ENCODE measurements at places on chromosomes 3 and 15.
A peak's percentile ranks its signal among the peaks of the same experiment; 100 is the strongest.

GRCh38 chr15:39443659-39444219 lies 137.1 kb upstream of the THBS1 start:
- ATAC-seq, result no peak

GRCh38 chr3:28912120-28912885 lies 368.6 kb upstream of the RBMS3 start:
- ATAC-seq, result no peak

DNA sequence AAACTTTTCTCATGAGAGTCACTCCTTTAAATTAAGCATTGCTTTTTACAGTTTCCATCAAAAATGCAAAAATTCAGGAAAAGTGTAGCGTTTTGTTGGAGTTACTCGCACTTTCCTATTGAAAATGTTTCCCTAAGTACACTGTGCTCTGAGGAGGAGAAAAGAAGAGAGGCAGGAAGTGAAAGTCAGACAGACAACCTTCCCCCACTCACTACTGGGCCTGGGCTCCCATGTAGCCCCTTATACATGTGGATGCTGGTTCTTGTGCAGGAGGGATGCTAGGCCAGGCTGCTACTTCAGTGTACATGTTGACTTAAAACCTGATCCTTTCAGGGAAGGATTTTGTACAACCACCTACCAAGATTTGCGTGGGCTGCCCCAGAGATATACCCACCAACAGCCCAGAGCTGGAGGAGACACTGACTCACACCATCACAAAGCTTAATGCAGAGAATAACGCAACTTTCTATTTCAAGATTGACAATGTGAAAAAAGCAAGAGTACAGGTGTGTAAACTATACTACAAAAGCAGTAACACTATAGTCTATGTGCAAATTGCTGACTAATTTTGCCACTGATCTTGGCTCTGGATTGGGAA lies 15.1 kb downstream of the KNG1 start:
- ATAC-seq, result peak; percentile 48

DNA sequence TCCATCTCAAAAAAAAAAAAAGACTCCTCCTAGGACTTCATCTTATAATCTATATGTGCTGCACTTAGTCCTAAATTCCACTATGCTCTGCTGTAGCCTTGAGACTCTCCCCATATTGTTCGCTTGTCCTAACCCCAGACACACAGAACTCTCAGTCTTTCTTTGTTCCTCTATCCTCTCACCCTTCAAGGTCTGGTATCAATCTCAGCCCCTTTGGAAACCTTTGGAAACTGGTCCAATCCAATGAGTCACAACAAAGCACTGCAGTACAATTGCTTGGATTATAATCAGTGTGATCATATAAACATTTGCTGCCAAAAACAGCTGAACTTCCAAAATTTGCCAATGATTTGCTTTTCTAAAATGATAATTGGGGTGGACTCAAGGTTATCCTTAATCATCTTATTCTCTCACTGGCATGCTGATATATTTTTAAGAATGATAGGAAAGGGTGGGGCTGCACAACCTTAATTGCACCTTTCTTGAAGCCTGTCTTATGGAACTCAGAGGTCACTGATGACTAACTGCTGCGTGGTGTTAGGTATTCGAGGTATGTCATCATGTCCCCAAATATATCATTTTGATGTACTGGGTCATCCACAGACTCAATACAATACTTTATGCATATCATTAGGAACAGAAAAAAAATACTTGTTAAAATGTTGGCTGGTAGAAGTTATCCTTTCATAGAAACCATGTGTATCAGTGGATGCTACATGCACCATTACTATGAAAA lies 756.7 kb downstream of the NR2F2 start:
- no peak for ATAC-seq

DNA sequence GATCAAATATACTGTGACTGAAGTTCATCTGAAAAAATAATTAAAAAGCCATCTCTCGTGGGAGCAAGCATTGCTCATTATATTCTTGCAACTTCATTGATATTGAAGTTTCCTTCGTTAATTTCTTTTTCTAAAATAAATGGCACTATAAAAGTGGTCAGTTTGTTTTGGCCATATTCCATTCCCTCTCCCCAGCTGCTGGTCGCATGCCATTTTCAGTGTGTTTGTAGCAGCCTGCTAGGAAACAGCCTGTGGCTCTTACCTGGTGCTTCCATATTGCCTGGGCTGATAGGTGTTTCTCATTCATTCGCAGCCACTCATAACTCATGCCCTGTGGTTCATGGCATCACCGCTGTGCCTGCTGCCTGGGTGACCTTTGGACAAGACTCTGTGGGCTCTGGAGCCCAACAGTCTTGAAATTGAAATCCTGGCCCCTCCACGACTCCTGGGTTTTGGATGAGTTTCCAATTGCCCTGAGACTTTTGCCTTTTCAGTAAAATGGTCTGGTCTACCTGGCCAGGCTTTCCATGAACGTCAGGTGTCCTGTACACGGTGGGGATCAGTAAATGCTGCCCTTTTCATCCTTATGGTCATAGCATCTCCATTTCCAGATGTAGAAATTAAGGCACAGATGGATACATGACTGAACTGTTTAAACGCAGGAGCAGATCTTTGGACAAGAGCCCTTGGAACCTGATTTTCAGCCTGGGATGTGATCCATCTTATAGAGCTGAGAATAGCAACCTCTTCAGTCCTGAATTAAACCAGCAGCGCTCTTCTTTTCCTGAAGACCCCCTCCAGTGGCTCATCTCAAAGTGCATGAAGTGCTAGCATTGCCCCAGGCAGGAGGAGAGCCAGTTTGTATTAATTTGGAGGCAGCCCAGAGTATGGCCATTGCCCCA lies 69.4 kb downstream of the SLCO3A1 start:
- no peak for ATAC-seq

GRCh38 chr15:52100807-52101442 lies 11.7 kb downstream of the BCL2L10 start:
- peak; percentile 30 for ATAC-seq

GRCh38 chr3:27224197-27224596 lies 145.0 kb downstream of the NEK10 start:
- ATAC-seq, result no peak

DNA sequence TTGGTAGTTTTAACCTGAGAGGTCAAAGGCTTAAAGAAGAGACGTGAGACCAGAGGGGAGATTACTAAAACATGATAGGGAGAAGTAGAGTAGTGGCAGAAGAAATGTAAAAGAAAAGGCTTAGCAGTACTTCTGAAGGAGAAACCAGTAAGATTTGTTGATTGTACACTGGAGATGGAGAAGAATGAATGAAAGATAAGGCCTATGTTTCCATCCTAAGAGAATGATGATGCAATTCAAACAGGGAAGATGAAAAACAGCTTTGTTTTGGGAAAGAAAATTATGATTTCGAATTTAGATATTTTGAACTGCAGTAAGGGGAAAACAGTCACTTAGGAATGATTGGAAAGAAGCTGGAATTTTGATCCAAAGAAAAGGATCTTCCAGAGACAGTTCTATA lies 97.4 kb upstream of the PLXND1 start:
- ATAC-seq, result no peak

- no peak for ATAC-seq
Measured at GRCh38 chr3:46065750-46066256, 38.5 kb upstream of the XCR1 start.

GRCh38 chr3:37162501-37163245 lies 11.7 kb downstream of the LRRFIP2 start:
- ATAC-seq, result peak; percentile 76

DNA sequence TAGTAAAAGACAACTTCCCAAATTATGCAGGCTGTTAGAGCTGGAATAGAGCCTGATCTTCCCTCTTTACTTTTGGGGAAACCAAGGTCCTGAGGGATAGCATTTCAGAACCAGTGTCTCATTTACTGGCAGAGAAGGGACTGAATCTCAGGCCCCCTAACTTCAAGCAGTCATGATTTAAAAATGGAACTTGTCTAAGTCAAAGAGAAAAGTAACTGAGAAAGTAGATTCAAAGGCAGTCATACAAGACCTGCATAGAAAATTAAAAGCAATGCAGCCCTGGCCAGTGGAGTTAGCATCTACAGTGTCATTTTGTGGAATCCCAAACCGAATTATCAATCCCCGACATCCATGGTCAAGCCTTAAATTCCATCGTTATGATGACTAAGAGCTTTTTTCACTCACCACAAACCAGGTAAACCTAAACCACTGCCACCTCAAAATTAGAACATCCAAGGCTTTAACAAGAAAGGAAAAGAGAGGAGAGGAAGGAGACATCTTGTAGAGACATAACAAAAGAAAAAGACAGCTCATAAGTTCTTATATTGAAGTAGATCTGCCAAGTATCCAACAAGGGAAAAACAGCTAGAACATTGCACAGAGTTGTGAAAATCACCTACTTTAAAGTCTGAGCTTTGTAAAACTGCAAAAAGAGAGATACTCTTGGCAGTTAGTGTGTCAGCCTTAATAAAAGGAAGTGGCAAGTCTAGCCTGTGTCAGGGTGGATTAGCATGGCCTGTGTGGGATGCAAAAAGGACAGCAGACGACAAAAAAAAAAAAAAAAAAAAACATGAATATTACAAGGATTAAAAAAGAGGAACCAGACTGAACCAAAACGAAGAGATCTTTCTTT lies 54.1 kb upstream of the CCR2 start:
- ATAC-seq, result peak; percentile 28

DNA sequence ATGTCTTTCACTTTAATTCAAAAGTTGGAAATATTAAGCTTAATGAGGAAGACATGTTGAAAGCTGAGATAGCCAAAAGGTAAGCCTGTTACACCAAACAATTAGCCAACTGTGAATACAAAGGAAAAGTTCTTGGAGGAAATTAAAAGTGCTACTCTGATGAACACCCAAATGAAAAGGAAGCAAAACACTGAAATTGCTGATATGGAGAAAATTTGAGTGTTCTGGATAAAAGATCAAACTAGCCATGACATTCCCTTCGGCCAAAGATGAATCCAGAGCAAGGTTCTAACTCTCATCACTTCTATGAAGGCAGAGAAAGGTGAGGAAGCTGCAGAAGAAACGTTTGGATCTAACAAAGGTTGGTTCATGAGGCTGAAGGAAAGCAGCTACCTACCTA lies 280.8 kb upstream of the BCHE start:
- no peak for ATAC-seq

- no peak for ATAC-seq
Measured at GRCh38 chr3:108329508-108329907, 33.2 kb downstream of the HHLA2 start.

- no peak for ATAC-seq
Measured at GRCh38 chr15:28165791-28166190, 66.7 kb upstream of the OCA2 start.

DNA sequence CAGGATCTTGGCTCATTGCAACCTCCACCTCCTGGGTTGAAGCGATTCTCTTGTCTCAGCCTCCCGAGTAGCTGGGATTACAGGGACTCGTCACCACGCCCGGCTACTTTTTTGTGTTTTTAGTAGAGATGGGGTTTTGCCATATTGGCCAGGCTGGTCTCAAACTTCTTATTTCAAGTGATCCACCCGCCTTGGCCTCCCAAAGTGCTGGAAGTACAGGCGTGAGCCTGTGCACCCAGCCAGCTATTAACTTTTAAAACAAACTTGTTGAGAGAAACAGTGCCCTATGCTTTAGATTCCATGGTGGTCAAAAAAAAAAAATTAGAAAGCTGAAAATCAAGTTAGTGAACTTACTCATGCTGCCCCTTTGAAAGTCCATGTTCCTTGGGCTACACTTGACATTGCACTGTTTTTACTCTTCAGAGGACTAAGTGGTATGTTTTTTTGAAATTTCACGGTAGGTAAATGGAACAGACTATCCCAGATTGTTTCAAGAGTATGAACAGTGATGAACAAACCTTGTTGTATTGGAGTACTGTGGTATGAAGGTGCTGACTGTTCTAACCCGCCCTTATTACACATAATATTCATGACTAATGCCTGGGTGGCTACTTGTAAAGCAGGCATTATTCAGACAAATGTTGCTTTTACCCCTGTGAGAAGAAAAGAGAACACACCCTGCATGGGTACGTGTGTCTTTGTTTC lies 206.9 kb downstream of the KLHL25 start:
- ATAC-seq, result peak; percentile 21

DNA sequence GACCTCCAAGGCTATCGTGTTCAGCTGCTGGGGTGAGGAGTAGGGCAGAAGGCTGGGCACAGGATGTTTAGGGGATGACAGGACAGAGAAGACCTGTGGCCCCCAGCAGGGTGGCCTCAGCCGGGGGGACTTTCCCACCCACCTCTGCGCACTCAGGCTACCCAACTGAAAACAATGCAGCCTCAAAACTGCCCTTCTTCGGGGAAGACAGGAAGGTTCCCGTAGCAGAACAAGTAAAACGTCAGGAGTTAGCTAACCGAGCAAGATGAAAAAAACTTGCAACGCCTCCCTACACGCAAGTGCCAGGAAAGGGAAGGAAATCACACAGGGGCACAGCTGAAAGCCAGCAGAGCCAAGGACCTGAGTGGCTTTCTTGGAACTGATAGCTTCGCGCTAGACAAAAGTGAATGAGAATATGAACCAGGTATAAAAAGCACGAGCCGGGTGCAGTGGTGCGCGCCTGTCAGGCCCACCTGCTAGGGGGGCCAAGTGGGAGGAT lies 38.4 kb upstream of the FURIN start:
- peak; percentile 56 for ATAC-seq

- ATAC-seq, result no peak
Measured at GRCh38 chr3:94927175-94927574, 864.3 kb downstream of the NSUN3 start.

GRCh38 chr3:179526482-179526881 lies 36.2 kb upstream of the ACTL6A start:
- ATAC-seq, result no peak

GRCh38 chr15:77225646-77226045 lies 154.7 kb upstream of the TSPAN3 start:
- ATAC-seq, result no peak

GRCh38 chr3:10194328-10195071 lies 29.8 kb downstream of the IRAK2 start:
- ATAC-seq, result peak; percentile 11

DNA sequence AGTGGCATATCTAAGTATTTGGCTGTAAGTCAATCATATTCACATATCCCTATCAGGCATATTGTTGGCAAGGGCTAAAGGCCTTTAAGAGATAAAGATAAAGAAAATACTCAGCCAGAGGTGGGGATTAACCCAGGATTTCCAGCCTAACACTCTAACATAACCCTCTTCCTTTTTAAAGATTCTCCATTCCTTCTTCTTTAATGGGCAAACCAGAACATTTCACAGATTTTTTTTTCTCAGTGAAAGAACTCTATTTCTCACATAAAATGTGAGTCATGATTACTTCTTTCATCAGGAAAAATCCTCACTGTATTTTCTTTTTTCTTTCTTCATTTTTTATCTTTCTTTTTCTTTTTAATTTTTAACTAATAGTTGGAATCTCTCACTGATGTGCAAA lies 200.4 kb downstream of the NR1D2 start:
- no peak for ATAC-seq

- ATAC-seq, result peak; percentile 55
Measured at GRCh38 chr3:43180027-43180426, 74.1 kb upstream of the POMGNT2 start.

- no peak for ATAC-seq
Measured at GRCh38 chr3:13372126-13372525, 48.0 kb downstream of the NUP210 start.

- ATAC-seq, result no peak
Measured at GRCh38 chr15:72516777-72517176, 42.6 kb downstream of the ARIH1 start.

DNA sequence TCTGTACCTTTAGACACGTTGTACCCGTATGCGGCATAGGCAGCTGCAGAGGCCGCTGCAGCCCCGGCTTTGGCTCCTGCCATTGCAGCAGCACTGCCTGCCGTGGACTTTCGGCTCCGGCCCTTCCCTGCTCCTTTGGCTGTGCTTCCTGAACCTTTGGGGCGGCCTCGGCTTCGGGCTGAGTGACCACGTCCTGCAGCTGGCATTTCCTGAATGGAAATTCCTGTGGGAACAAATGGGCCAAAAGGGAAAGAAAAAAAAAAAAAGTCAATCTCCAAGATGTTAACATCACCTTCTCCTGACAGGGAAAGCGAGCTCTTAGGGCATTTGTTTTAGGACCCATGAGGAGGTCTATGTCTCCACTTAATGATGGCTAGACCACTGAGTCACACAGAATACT lies 29.6 kb downstream of the CHAC1 start:
- no peak for ATAC-seq
